NCI-H187 (cell line): ENCODE measurements at places on chromosomes 12 and 14.

DNA sequence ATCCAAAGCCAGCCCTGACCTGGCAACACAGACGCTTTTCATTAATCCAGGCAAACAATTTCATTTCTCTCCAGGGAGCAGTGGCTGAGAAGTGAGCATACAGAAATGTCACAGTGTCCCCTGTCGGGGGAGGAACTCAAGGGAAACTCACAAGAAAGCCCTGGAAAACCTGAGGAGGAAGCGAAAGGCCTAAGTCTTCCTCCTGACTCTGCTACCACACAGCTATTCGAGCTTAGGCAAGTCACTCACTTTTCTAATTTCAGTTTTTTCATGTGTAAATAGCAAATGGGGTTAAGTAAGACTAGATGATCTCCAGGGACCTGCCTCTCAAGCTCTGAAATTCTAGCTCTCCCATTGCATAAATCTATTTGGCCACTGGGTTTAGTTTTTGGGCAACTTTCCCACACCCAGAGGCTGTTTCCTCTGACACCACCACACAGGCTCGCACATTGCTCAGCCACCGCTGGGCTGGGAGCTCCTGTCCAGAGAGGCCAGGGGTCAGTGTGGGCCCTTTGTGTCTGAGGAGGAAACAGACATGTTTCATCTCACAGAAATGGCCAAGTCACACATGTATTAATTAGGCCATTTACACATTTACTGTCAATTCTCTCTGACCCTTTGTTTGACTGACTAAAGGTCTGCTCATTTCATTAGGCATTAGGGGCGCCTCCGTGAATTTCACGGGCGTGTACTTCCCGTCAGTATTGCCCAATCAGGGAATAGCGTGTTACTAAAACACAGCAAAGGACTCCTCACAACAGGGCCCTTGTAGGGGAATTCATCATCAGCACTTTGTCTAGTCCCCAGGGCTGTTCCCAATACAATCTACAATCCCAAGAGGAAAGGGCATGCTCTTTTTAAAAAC lies 9.8 kb upstream of the PNMA1 start:
- DNase-seq: no peak

DNA sequence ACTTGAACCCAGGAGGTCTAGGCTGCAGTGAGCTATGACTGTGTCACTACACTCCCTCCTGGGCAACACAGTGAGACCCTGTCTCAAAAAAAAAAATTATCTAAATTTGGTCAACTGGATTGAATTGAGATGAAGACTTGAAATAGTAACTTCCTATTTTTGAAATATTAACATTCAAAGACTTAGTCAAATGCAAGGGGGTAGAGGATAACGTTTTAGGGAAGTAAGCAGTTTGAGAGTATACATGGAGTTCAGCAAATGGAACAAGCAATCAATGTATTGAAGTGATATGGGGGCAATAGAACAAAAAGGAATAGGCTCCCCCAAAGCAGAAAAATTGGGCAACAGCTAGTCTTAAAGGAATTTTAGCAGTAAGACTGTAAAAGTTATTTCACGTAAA lies 4.6 kb upstream of the MFAP5 start:
- no peak for DNase-seq

DNA sequence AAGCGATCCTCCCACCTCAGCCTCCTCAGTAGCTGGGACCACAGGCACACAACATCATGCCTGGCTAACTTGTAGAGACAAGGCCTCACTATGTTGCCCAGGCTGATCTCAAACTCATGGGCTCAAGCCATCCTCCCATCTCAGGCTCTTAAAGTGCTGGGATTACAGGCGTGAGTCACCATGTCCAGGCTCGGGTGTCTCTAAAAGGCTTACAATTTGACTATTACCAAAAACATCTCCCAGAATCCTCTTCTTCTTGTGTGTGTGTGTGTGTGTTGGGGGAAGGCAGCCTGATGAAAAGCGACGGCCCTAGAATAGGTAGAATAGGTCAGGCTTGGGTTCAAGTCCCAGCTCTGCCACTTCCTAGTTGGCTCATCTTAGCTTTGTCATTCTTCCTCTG lies 16.8 kb downstream of the MSI1 start:
- DNase-seq: no peak

DNA sequence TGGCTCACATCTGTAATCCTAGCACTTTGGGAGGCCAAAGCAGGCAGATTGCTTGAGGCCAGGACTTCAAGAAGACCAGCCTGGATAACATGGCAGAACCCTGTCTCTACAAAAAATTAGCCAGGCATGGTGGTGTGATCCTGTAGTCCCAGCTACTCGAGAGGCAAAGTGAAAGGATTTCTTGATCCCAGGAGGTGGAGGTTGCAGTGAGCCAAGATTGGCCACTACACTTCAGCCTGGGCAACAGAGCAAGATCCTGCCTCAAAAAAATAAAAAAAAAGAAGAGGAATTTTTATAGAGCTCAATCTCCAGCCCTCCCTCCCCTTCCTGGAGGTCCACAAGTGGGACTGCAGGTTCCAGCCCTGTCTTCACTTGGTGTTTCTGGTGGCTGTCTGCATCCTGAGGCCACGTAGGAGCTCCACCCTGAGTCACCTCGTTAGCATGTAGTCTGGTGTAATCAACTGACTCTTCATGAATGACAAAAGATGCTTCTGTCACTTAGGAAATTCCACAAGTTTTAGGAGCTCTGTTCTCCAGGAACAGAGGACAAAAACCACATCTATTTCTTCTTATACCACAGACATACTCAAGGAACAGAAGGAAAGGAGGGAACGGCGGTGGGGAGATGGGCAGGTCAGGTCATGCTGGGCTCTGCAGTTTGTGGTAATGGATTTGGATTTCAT lies 16.2 kb downstream of the CCDC62 start:
- no peak for DNase-seq

GRCh38 chr14:52253503-52253902 lies 14.0 kb upstream of the PTGDR start:
- no peak for DNase-seq

DNA sequence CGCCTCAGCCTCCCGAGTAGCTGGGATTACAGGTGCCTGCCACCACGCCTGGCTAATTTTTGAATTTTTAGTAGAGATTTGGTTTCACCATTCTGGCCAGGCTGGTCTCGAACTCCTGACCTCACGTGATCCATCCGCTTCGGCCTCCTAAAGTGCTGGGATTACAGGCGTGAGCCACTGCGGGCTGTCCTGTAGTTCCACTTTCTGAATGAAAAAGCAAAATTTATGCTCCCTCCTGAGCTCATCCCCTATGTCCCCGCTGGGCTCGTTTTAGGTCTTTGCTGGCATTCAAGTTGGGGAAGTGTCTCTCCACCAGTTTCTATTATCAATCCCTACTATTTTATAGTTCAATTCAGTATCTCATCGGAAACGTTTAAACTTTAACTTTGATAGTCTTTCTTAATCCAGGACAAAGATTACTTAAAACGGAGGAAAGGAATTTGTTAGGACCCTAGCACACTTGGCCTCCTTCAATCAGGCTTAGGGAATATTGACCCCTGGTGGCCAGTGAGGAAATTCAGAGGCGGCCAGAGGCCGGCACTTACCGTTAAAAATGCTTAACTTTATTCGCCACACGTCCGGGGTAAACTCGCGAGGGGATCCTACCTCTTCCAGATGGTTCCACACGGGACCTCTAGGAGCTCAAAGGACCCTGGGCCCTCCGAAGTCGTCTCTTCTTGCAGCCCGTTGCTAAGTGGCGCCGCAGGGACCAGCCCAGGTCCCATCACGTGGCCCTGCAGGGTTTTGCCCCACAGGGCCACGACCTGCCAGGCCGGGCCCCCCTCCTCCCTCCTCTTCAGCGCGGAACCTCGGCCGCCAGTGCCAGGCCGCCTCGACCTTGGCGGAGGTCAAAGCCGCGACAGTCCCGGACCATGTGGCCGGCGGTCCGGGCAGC lies 11.4 kb upstream of the DNAL1 start:
- peak; percentile 54 for DNase-seq

- no peak for DNase-seq
Measured at GRCh38 chr12:91100906-91101305, 10.4 kb downstream of the LUM start.

DNA sequence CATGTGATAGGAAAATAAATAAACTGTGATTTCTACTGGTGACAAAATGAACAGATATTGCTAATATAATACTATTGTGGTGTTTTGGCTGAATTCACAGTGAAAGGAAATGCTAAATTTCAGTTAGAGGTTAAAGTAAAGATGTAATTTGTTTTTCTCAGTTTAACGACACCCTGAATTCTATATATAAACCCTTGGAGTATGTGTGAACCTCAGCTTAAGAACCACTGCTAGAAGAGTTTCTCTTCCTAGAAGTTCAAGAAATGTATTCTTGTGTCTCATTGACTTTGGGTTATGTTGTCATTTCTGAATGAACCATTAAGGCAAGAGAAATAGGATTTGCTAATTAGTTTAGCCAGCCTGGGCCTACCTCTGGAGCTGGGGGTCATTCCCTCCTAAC lies 8.2 kb downstream of the FBXO34 start:
- DNase-seq: no peak

DNA sequence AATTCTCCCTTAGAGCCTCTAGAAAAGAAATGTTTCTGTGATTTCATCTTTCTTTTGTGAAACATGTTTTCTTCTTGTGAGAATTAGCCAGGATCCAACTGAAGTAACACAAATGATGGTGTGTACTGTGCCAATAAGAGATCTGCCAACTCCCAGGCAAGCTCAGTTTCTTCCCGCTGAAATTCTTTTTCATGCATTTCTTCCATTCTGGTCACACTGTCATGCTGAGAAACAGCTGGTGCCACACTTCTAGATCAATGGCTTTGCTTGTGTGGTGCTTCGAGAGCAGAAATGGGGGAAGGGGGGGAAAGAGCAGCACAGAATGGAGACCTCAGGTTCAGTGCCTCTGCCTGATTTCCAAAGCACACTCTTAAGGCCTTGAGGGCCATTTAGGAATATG lies 41.4 kb upstream of the FGF6 start:
- DNase-seq: no peak

GRCh38 chr12:133130808-133131128 lies 341 bp downstream of the ZNF10 start:
- peak; percentile 34 for DNase-seq

- no peak for DNase-seq
Measured at GRCh38 chr12:132547205-132547740, 57.3 kb downstream of the FBRSL1 start.

GRCh38 chr12:79331870-79332269 lies 358.9 kb downstream of the PAWR start:
- DNase-seq: no peak

DNA sequence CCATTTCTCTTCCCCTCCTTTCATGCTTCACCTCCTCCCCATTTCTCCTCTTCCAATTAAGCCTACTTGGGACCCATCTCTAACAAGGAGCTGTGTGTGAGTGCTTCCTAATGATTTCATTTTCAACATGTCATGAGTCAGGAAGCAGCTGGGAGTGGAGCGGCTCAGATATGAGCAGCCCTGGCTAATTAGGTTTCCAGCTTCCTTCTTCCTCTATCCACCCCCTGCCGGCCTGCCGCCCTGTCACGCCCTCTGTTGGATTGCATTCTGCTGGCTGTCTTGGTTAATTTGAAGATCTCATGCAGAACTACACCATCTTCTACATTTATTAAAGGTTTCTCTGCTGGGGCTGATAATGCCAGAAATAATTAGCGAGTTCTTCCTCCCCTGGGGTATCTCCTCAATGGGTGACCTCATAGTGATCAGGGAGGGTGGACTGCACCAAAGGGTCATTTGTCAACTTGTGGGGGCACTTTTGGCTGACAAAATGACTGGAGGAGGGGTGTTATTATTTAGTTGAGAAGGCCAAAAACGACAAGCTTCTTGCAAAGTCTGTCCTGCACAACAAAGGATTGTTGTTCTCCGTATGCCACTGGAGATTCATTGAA lies 300.9 kb upstream of the SRRM4 start:
- no peak for DNase-seq

DNA sequence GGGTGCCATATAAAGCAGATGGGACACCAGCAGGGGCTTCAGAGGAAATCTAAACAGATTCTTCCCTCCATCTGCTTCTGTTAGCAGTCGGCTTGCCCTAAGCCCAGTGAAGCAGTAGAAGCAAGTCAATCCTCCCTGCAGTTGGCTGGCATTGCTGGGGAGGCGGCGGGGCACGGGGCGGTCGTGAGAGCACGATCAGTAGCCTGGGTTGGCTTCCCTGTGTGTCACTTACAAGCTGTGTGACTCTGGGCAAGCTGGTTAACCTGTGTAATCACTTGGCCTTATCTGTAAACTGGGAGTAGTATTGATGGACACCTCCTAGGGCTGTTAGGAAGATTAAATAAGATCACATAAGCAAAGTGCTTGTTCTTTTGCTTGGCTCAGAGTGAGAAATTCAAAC lies 19.4 kb downstream of the MYRFL start:
- DNase-seq: no peak

DNA sequence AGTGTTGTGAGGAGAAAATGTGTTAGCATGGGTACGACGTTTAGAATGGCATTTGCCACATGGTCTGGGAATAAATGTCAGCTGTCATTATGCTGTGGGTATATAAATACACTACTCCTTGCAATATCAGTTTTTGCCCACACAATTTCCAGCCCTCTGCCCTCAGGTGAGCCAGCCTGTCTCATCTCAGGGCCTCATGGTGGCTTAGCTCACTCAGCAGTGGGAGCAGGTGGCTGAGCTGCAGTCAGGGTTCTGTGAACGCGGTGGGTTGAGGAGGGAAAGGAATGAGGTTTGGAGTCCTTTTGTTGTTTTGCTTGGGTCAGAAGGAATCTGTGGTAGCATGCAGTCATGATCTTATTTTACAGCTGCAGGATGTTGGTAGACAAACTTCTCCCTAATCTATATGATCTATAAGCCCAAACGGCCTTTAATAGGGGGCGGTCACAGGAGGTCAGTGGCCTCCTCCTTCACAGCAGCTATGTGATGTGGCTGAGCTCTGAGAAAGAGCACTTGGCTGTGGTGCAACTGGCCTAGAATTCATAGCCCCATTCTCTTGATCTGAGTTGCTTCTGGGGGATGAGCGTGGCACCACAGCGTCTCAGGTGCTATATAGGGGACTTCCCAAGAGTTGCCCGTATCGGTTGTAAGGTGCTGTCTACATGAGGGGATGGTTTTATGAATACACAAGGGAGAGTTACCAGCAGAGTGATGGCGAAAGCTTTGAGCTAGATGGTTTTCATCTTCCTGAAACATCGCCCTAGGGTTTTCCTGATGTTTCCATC lies 27.8 kb upstream of the KCNA5 start:
- DNase-seq: no peak

GRCh38 chr14:49464885-49465284 lies 121.3 kb downstream of the RPS29 start:
- DNase-seq: no peak

DNA sequence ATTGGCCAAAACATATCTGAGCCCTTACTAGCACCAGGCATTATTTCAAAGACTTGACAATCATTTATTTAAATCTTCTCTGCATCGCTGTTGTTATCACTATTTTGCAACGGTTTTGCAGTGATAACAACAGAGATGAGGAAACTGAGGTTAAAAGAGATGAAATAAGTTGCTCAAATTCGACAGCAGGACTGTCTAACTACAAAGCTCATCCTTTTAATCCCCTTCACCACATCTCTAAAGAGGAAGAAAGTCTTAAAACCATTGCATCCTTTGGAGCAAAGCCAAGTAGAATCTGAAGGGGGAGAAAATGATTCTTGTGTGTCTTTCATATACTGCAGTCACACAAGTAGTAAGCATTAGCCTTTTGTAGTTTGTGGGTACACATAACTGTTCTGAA lies 14.8 kb upstream of the ETNK1 start:
- DNase-seq: no peak
